ENCODE measurements at places on chromosomes 13 and 19.

DNA sequence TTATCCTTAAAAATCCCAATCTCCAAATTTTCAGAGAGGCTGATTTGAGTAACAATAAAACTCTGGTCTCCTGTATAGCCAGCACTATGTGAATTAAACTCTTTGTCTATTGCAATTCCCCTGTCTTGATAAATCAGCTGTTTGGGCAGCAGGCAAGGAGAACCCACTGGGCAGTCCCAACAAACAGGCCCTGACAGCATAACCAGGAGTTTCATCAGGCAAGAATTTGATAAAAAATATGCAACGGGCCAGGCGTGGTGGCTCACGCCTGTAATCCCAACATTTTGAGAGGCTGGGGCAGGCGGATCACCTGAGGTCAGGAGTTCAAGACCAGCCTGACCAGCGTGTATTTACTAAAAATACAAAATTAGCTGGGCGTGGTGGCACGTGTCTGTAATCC, 42.1 kb downstream of the STK24 start:
- no peak for DNase-seq

DNA sequence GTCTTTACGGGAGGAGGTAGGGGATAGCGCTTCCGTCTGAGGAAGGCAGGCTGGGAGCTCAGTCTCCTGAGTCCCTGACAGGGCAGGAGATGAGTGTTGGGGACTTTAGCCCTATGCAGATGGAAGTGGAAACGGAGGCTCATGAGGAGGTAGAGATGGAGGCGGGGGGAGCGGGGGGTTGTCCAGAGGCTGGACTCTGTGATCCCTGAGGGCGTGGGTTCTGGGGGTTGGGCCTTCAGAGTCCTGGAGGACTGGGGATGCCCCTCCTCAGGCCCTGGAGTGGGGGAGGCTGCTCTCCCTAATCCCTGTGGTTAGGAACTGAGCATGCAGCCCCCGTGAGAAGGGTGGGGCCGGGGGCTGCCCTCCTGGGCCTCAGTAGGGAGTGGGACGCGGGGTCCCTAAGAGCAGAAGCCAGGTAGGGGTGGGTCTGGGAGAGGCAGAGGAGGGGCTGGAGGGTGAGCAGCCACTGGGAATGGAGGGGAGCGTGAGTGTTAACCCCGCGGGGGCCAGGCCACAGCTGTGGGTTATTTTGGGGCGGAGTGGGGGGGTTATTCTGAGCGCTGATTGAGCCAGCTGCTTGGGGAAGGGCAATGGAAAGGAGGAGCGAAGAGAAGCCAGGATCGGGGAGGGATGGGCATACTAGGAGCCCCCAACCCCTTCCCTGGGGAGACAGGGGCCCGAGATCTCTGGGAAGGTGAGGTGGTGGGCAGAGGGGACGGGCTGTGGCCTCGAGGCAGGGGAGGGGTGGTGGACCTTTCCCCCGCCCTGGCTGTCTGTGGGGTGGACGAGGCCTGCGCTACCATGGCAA, 2.8 kb downstream of the GRIN2D start:
- DNase-seq = no peak

DNA sequence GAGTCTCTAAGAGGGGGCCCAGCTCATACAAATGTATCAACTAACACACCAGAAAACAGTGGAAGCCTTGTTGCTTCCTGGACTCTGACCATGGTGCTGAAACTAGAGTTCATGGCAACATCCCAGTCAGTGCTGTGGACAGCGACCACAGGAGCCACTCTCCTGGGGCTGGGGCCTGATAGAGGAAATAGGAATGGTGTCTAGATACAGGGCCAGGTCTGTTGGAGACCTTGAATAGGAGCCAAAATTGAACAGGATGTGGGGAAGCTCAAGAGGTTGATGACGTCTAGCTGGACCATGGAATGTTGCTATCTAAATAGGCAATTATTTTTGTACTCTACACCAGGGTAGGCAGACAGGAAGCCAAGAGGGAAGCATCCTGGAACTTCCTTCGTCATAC, 21.7 kb downstream of the LILRB4 start:
- no peak for DNase-seq

- no peak for DNase-seq
These were observed 4.7 kb downstream of the CNOT3 start for GRCh38 chr19:54142166-54142780.

DNA sequence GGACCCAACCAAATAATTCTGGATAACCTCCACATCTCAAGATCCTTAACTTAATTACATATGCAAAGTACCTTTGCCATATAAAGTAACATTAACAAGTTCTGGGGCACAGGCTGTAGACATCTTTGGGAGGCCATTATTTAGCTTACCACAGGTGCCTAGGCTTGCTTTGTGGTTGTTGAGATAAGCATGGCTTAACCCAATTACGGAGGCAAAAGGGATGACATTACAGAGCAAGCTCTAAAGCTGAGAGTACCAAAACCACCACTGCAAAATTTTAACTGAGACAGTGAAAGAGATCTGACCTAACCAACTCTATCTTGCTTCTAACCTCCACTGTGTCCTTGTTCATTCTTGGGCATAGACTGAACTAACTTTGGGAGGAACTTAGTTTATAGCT, 502.9 kb upstream of the ATXN8OS start:
- no peak for DNase-seq

DNA sequence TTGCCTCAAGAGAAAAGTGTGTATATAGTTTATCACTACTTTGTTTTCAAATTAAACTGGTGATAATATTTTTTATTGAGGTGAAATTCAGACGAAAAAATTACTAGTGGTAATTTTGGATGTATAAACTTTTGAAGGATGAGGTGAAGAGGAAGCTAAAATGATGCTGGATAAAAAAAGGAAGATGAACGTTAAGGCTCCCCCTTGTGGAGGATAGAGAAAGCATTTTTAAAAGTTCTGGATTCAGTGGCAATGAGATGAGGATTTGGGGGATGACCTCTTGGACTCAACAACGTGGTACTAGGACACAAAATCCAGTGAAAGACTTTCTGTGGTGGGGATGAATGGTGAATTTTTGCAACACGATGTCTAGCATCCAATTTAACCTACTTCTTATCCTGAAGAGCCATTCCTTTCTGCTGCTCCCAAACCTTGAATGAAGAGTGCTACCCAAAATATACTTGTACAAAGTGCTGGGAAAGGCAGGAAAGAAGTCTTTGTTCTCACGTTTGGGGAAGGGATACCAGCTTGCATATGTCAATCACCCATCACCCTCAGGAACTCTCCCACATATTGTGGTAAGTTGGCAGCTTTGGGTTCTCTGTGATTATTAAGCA, 7.3 kb upstream of the SIGLEC5 start:
- DNase-seq = no peak

- DNase-seq = no peak
These were observed 178.4 kb downstream of the COL4A1 start for GRCh38 chr13:110128546-110128945.

DNA sequence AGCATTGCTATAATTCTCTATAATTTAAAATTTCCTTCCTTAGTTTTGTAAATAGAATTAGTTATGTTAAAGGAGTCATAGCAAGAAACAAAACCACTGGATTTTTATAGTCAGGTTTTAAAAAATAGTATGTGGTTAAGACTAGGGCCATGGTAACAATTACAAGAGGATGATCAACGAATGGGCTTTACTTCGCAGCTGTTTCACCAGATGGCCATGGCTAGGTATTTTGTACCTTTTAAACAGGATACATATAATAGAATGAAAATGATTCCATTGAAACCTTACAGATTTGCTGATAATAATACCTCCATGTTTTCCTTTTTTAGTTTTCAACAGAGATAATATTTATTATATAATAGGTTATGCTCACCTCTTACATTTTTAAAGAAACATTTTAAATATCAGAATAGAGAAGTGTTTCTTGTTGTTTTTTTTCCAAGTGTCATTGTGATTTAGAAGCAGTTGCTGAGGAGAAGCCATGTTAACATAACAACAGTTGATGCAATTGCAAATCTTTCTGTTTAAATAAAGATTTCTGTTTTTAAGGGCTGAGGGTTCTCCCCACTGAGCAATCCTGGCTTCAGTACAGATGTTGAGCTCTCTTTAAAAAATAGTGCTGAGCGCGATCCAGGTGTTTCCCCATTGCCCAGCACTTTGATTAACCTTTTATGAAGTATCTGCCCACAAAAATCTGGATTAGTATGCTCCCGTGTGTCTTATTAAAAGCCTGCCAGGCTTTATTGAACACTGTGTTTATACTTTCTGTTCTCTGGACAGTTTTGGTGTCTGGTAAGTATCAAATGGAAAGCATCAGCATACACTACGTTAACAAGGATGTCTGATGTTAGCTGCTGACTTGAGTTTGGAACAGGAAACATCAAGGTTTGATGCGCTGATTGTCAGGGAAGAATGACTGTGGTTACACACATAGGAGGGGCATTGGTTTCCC, 205.3 kb downstream of the HS6ST3 start:
- DNase-seq = no peak

DNA sequence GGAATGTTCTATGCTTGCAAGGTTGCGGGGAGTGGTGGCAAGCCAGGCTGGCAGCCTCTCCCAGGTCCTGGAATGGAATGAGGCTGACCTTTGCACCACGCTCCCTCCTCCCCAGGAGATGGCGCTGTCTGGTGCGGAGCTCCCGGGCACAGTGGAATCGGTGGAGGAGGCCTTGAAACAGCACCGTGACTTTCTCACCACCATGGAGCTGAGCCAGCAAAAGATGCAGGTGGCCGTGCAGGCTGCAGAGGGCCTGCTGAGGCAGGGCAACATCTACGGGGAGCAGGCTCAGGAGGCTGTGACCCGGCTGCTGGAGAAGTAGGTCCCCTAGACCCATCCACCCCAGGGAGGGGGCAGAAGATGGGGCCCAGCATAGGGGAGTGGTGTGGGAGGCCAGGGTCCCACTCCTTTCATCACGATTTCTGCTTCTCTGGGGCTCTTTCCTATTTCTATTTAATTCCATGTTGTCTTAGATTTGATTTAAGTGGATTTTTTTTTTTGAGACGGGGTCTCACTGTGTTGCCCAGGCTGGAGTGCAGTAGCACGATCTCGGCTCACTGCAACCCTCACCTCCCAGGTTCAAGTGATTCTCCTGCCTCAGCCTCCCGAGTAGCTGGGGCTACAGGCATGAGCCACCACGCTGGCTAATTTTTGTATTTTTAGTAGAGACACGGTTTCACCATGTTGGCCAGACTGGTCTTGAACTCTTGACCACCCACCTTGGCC, 53.2 kb upstream of the SHKBP1 start:
- peak; percentile 55 for DNase-seq

DNA sequence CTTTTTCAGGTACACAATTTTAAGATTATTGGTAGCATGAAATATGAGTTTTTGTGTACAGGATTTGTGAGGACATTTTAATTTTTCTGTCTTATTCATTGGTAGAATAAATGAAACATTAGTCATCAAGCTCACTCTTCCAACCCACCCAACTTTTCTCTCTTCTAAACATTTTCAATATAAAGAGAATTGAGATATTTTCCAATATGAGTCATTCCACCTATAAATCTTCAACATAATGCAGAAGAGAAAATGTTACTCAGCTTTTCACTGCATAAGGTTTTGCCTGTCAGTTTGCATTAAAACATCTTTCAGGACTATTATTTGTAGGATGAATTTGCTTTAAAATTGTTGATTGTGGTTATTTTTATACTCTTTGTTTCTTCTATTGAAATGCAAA, 330.7 kb downstream of the PCDH20 start:
- no peak for DNase-seq

- DNase-seq = peak; percentile 3
These were observed 2.0 kb downstream of the ZNF823 start for GRCh38 chr19:11736696-11737095.

DNA sequence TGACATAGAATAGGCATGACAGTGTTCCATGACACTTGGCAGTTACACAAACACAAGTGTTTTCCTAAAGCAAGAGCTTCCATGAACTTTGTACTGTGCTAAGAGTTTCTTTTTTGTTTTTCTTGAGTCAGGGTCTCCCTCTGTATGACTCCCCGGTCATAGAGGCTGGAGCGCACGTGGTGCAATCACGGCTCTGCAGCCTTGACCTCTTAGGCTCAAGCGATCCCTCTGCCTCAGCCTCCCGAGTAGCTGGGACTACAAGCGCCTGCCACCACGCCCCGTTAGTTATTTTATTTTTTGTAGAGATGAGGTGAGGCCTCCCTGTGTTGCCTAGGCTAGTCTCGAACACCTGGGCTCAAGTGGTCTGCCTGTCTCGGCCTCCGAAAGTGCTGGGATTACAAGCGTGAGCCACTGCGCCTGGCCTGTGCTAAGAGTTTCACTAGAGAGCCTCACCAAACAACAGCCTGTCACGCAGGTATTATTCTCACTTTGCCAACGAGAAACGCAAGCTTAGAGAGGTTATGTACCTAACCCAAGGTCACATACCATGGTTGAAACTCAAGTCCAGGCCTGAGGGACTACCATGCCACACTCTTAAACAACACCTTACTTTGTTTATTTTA, 355.9 kb downstream of the KLF12 start:
- no peak for DNase-seq

DNA sequence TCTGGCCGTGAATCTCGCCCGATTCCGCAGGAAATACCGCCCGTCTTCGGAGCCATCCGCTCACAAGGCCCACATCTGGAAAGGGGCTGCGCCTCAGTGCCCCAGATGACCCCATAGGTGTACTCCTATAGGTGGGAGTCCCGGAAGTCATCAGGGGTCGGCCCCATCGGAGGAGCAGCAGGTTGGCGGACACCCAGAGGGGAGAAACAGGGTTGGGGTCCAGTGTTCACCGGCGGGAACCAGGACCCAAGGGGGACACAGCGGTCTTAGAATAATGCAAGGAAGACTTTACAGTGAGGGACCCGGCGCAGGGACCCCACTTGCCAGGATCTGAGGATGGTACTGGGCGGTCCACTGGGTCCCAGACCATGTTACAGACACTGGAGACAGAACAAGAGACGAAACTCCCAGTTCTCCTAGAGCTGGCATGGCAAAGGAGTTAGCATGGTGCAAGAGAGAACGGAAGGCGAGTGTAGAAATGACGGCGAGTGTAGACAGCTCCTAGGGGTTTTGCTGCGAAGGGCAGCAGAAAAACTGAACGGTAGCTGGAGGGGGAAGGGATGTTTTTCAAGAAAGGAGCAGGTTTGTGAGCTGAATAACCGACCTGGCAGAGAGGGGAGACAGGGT, 4.2 kb upstream of the RGL3 start:
- no peak for DNase-seq

DNA sequence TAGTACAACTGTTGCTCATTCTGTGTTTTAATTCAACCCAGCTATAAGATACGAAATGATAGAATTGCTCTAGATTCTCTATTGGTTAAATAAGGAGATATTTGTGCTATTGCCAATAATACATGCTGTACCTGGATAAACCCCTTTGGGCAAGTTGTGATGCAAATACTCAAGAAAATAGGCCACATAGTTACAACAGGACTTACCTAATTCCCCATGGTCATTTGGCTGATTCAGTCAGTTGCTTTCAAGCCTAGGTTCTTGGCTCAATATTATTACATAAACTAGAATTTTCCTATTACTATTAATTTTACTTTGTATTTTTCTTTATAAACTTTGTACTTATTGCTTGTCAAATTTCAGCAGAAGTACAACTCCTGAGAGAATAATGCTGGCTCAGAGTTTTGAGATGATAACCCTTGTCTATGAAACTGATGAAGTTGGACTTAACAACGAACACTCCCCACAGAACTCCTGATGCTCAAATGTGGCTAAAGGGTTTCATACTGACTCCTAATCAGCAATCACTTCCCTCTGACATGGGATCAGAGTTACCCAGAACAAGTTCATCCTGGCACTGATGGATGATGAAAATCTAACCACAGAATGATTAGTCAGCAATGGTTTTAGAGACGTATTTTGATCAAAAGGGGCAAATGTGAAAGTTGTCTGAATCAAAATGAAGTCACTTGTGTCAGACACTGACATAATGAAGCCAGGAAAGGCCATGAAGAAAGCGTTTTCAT, 221.1 kb downstream of the ITGBL1 start:
- DNase-seq = no peak

- DNase-seq = no peak
These were observed 1.9 kb downstream of the CEACAM20 start for GRCh38 chr19:44527554-44527953.

GRCh38 chr13:30569901-30570576, 47.7 kb upstream of the USPL1 start:
- DNase-seq = no peak
